CD8-positive, alpha-beta memory T cell (primary cell): ENCODE measurements at places on chromosomes 5 and 9.

DNA sequence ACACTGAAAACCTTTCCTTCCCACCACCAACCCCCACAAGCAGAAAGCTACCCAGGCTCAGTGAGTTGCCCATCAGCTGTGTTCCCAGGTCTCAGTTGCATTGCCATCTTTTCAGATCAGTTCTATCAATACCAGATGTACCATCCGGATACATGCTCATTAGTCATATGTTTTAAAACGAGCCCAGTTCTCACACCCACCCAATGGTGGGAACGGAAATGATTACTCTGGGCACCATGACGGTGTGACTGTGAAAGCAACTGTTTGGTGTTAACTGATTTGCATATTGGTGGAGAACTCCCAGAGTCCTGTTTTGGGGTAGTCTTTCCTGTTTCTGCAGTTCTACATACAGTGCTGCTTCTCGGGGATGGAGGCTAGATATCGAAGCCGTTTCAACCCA is 212.3 kb downstream of the TRIM36 start:
- no peak for DNase-seq

DNA sequence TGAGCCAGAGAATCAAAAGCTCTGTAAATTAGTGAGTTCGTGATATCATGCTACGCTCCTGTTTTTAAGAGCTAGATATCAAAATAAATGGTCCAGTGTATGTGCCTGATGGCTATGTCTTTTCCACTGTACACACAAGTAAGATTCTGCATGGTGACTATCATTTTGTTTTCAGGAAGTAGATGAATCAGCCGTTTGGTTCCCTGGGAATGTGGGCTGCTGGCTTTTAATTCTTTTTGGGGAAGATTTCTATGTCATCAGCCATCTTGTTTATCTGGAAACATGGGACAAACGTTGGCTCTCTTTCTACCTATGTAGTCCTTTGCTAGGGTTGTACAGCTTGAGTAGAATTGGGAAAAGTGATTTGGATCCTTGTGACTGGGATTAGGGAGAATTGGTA is 126.7 kb downstream of the GRIA1 start:
- no peak for DNase-seq

GRCh38 chr9:92989561-92989960 is 42.2 kb downstream of the FGD3 start:
- no peak for DNase-seq

- DNase-seq, result no peak
Observed at GRCh38 chr5:118016396-118016795, 972.0 kb downstream of the DTWD2 start.

- no peak for DNase-seq
Observed at GRCh38 chr9:86754581-86755560, 192.4 kb downstream of the GAS1 start.

- no peak for DNase-seq
Observed at GRCh38 chr5:145237843-145238242, 597.3 kb downstream of the PRELID2 start.
